KG1 (cell line): ENCODE measurements at places on chromosomes 3 and 15.
A peak's percentile ranks its signal among the peaks of the same experiment; 100 is the strongest.

DNA sequence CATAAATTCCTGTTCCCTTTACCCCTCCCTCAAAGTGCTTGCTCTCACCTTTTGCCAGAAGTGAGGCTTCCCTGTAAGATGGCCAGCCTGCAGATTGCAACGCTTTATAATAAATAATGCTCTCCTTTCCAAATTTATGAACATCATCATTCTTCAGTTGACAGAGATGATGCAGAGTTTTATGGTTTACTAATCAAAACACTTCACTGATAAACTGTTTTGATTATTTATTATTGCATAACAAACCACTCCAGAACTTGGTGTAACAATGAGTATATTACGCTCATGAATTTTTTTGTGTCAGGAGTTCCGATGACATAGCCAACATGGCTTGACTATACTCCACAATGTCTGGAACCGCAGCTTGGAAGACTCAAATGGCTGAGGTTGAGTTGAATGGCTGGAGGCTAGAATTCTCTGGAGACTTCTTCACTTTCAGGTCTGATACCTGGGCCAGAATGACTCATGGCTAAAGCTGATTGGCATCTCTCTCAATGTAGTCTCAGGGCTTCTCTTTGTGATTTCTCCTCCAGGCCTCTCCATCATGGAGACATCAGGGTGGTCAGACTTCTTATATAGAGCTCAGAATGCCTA lies 27.3 kb upstream of the TGFBR2 start:
- no peak for DNase-seq

DNA sequence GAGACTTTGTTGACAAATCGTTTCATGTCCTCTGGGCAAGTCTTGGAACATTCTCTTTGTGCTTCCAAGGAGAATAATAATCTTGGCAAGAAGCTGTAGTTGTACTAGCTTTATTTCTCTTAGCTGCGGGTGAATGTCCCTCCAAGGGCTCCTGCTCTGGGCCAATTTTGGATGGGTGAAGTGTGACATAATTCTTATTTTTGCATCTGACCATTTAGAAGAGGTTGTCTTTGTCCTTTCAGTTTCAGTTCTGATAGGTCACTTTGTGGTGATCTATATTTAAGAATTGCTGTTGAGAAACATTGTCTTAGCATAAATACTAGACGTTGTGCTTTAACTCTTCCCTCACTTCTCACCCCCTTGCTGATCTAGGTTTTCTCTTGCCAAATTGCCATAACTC lies 164.8 kb upstream of the RORA start:
- no peak for DNase-seq

GRCh38 chr15:93809516-93809915 lies 421.8 kb upstream of the MCTP2 start:
- no peak for DNase-seq

DNA sequence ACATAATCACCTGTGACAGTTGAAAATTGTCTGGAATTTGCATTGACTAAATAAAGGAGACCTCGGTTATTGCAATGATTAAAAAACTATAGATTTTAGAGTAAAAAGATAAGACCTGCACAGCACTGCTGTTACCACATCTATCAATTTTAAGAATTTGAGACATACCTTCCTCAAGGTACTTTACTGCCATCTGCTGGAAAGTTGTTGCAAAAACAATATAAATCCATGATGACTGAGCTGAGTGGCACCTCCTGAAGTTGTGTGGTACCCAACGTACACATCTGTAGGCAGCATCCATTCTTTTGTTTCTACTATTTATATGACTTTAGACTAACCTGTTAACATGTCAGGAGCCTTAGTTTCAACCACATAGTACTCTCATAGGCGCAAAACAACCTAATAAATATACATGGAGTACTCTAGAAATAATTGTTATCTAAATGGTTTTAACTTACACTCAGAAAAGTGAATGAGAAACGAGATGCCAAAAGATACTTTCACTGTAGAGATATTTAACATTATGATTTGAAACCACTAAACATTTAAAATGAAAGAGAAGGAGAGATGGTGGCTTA lies 106.7 kb downstream of the GHSR start:
- peak; percentile 51 for DNase-seq

- no peak for DNase-seq
These were observed 10.8 kb upstream of the VPS33B start for GRCh38 chr15:91032919-91033803.

GRCh38 chr3:48852151-48852550 lies 4.5 kb upstream of the PRKAR2A start:
- no peak for DNase-seq
